Stimulated activated CD8-positive, alpha-beta memory T cell treated with anti-CD3 and anti-CD28 coated beads, Interleukin-15, amount 100 ng/mL, for 24 hours (primary cell): ENCODE measurements at places on chromosomes 12 and 14.

DNA sequence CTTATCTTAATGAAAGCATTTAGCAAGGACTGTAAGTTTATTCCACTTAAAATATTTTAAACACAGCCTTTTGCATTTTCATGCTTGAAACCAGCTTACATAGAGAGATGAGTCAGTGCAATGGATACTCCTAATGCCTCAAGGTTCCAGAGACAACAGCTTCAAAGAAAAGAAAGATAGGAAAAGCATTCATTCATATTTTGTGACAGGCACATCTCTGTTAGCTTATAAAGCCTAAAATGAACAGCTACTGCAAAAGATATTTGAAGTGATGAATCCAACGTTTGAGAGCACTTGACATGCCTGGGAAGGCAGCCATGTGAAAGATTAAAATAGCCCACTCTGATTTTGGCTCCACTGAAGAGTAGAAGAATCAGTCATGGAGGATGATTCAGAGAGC is 814.5 kb downstream of the RPS29 start:
- no peak for DNase-seq

DNA sequence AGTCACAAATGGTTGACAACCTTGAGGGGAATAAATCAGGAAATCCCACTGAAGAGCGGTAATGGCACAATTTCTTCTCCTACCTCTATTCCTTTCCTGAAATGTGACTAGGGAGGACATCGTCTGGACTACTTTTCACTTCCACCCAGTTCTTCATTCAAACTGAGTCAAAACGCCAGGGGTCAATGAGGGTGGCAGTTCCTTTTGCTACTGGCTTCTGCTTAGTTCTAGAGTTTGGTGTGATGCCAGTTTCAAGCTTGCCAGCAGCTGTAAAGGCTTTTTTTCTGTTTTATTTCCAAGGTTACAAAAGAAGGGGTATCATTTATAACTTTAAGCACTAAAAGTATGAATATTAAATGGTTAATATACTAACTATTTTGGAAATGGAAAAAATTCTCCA is 286.5 kb downstream of the SOX5 start:
- DNase-seq = no peak

- DNase-seq = no peak
Observed at GRCh38 chr14:96881713-96882112, 84.5 kb downstream of the VRK1 start.

DNA sequence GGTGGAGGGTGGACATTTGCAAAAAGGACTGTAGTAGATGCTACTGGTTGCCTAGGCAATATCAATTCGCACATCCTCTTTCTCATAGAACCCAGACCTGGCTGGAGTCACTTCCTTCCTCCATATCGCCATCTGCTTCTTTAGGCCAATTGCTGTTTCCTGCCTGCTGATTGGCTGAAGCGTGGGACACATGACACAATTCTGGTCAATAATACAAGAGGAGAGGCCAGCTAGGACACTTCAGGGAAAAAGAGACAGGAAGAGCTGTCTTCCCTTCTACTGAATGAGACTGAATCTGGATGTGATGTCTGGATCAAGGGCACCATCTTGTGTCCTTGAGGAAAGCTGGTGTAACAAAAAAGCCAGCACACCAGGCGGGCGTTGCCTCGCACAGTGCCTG is 53.8 kb downstream of the TRPV4 start:
- no peak for DNase-seq

- no peak for DNase-seq
Observed at GRCh38 chr12:59194794-59195193, 274.5 kb upstream of the LRIG3 start.

- no peak for DNase-seq
Observed at GRCh38 chr12:115943630-115944391, 333.7 kb downstream of the MED13L start.

DNA sequence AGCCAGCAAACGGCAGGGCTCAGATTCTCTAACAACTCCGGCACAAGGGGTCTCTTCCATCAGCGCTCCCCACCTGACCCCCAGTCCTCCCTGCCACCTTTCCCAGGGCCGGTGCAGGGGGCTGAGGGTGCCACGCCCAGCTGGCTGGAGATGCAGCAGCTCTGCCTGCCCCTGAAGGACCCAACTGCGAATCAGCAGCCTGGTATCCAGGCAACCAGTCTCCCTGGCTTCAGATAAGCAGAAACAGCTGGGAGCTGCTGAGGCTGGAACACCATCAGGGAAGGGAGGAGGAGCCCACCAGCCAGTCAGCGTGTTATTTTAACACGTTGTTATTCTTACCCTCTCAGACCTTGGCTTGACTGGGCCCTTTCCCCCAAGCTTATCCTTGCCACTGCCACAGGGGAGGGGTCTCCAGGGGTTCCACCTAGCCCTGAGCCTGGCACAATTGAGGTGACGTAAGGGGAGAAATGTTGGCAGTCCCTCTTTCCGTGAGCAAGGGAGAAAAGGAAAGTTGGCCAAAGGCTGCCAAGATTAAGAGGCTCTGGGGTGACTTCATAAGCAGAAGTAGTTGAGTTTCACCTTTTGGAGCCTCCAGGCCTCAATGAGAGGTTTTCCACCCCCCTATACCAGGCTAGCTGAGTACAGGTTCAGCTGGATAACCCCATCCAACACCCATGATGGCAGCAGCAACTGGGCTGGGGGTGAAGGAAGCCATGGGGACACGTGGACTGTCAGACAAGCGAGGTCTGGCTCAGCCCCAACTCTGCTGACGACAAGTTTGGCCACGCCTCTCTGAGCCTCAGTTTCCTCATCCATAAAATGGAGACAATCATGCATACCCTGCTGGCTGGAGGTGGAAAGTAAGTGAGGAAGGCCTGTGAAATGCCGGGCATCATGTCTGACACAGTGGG is 91.1 kb downstream of the IRF2BPL start:
- DNase-seq = no peak

DNA sequence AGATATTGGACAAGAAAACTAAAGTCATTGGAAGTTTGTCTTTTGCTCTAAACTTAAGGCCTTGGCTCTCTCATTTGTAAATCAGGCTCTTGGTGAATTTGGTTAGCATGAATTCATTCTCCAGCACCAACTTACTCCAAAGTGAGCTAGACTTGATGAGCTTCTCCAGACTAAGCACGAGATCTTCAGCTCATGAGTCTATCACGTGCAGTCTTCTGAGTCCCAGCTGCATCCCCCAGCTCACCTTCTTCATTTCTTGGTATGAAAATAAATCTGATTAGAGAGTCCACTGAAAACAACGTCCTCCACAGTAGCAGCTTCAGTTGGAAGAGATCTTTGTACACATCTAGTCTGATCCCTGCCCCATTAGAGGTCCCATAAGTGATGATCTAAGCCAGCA is 52.5 kb upstream of the DDX11 start:
- DNase-seq = no peak

- DNase-seq = no peak
Observed at GRCh38 chr12:80419644-80420043, 24.4 kb upstream of the PTPRQ start.

DNA sequence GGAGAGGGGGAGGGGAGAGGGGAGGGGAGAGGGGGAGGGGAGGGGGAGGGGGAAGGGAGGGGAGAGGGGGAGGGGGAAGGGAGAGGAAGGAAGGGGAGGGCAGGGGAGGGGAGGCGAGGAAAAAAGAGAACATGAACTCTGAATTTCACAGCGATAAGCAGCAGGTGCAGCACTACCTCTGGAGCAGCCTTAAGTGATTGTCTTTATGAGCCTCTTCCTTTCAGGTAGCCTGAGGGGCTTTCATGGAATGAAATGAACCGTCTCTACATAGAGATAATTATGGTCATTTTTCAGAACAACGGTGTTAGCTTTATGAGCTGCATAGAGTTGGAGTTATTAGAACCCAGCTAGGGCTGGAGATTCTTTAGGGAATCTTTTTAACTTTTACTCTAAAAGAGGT is 18.1 kb upstream of the PTCSC3 start:
- no peak for DNase-seq

DNA sequence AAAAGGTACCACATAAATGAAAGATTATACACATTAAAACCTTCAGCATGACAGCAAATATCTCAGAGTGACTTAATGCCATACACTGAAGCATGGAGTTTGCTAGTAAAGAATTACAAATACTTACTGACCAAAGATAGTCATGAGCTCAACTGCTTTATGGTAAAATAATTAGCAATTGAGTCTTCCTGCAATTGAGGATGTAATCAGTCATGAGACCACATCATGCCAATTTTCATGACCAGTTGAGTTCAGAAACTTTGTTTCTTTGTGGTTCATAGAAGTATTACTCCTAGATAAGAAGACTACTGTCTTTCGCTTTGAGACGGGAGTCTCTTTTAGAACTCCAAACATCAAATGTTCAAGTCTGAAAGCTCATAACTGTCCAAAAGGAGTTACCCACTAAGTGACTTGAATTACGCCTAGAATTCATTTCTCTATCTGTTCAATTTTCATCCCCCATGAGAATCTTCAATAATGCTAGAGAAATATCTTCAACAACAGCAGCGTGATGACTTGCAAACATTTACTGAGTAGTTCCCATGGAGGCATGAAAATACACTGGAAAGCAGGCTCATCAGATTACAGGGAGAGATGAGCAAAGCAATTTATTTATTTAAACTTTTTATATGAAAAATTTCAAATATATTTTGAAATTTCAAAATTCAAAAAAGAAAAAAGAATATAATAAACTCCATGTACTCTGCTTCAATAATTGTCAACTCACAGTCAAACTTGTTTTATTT is 120.0 kb downstream of the BTG1 start:
- DNase-seq = no peak

DNA sequence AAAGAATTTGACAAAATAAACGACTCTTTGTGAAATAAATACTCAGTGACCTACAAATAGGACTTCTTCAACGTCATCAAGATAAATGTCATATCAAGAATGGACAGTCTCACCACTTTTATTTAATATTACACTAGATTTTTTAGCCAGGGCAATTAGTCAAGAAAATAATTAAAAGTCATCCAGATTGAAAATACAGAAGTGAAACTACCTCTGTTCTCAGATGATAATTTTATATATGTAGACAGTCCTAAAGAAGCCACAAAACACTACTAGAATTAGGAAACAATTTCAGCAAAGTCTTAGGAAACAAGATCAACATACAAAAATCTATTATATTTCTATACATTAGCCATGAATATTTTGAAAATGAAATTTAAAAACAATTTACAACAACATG is 689.6 kb upstream of the SEL1L start:
- no peak for DNase-seq

GRCh38 chr14:99187858-99188257 is 84.1 kb downstream of the BCL11B start:
- DNase-seq = no peak

DNA sequence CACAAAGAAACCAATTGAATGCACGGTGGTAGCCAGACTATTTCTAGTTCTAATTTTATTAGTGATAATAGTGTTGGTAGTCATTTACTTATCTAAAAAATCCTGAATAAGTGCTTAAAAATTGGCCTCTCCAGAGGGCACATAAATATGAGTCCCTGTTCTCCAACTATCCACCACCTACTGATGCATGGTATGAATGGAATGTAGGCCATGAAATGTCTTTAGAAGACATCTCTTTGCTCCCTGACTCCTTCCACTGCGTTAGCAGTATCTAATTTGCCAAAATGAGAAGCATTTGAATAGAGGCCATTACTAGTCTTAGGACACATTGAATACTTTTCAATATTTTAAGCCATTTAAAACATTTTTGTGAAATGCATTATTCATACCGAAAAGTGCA is 261.7 kb downstream of the LRFN5 start:
- DNase-seq = no peak

GRCh38 chr14:52077256-52077979 is 8.6 kb upstream of the NID2 start:
- DNase-seq = no peak

GRCh38 chr12:92987846-92988621 is 58.9 kb upstream of the EEA1 start:
- no peak for DNase-seq

DNA sequence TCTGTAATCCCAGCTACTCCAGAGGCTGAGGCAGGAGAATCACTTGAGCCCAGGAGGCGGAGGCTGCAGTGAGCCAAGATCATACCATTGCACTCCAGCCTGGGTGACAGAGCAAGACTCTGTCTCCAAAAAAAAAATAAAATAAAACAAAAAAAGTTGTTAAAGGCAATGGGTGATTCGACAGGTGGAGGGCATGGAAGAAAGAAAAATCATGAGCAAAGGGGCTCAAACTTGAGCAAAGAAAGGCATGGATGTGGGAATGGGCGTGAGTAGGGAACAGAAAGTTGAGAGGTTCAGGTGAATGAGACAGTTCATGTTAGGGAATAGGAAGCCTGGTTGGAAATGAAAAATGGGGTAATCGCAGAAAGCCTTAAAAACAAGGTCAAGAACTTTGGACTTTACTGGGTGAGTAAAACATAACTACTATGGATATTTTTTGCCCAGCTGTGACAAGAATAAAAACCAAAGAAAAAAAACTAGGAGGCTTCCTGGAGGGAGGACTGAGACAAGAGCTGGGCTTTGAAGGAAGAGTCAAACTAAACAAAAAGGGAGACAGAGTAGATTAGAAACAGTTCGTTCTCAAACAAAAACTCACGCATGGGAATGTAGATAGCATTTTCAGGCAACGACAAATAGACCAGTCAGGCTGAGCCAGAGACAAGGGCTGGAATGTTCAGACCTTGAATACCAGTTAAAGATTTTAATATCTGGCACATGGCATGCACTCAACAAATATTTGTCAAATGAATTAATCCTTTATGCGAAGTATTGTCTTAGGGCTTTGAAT is 18.8 kb downstream of the PYM1 start:
- DNase-seq = no peak

GRCh38 chr14:41609704-41610183 is 3.1 kb downstream of the LRFN5 start:
- DNase-seq = no peak

- no peak for DNase-seq
Observed at GRCh38 chr14:91754185-91754584, 22.3 kb upstream of the CATSPERB start.

GRCh38 chr14:32209471-32209870 is 6.4 kb upstream of the RNU6-8 start:
- no peak for DNase-seq

DNA sequence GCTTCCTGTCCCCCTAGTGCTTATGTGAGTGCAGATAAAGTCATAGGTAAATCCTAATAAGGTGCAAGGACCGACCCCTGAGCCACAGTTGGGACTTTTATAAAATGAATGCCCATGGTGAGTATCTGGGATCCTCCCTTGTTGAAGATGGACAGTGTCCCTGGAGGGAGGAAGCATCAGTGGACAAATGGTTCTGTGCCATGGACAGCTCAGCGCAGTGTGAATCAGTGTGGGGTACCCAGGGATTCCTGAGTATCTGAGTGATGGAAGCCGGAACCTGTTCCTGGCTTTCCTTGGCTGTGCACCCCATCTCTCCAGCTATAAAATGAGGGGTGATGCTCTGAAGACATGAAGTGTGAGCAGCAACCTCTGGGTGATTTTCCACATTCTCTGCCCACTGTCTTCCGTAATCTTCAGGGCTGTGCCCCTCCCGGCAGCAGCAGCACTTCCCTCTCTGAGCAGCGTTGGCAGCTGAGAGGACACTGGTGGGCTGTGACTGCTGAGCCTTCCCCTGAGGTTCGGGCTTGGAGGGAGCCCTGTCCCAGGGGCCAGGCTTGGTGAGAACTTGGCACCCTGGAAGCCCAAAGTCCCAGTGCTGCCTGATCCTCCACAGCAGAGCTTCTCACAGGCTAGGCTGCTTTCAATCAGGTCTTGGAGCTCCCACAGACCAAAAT is 25.0 kb downstream of the VCPKMT start:
- DNase-seq = no peak

- DNase-seq = no peak
Observed at GRCh38 chr12:104708891-104709290, 249.2 kb downstream of the SLC41A2 start.

GRCh38 chr14:96189281-96189711 is 15.3 kb upstream of the BDKRB2 start:
- no peak for DNase-seq
